ENCODE measurements at places on chromosomes 6 and 20. TPM values are rescaled to one million over a fixed set of nuclear protein-coding genes. Genes with fewer than 3 reads are reported as not detected.

Gene HCRTR2
- total RNA-seq = 14.1 TPM

Gene PREX1
- total RNA-seq = 45.7 TPM

Gene GPR6
- total RNA-seq = 1.3 TPM

Gene TDRD6
- 2.5 TPM for total RNA-seq

Gene SLC17A1
- total RNA-seq = not detected

Gene RAB44
- total RNA-seq = not detected

Gene FRS3
- total RNA-seq = 9.4 TPM
